Cerebellar nuclear complex (tissue), 1 donor: ENCODE measurements at places on chromosomes 13 and 19.

DNA sequence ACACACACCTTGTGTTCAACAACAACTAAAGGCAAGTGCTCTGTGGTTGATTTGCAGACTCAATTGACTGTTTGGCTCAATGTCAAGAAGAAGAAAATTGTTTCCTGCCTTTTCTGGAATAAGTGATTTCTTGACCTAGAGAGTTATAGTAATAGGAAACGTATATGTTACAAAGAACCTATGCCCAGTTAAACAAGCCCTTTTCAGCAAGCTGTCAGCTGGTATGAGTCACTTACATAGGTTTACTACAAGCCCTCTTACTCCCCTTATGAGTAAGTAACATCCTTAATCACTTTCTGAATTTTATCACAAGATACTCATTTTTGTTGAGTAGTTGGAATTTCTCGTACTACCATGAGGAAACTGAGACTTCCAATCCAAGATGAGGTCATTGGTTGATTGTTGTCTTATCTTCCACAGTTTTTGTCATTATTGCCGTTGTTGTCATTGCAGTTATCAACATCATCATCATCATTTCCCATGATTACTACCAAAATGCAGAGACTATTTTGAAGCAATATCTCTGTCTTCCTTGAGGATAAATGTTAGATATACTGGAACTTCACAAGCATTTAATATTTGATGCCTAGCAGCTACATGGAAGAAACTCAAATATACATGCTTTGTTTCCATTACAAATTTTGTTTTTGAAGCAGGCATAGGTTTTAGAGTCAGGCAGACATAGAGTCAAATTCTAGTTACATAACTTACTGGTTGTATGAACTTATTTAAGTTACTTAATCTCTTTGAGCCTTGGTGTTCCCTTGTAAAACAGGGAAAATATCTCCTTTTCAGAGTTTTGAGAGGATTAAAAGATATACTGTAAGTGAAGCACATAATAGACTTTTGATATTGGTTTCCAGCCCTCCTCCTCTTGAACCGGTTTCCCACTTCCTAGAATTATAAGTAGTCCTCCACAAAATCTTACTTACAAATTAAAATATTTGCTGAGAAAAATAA, 106.0 kb downstream of the RAP2A start:
- no peak for DNase-seq

DNA sequence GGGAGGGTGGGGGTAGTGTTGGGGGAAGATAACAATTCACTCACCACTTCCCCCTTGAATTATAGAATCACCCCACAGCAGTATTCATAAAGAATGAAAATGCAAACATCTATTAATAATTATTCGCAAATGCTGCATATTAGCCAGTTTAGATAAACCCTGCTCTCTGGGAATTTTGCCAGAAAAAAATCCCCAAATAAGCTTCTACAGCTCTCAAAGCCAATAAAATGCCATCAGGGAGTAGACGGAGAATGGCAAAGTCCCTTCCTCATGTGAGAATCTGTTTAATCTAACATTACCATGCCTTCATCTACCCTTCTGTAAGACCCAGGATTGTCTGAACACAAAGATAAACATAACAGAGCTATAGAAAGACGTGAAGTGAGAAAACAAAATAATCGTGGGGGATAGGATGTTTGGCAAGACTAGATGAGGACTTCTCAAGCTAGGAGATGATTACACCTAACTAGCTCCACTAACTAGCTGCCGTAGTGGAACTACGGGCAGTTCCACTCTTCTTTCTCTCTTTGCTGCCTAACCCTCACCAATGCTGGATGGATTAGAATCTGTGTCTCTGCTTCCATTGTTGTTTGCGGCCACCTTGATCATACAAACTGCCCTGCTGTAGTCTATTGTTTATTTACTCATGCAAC, 32.4 kb upstream of the CACNA1A start:
- no peak for DNase-seq

GRCh38 chr13:42907745-42908144, 84.3 kb downstream of the EPSTI1 start:
- DNase-seq: no peak

DNA sequence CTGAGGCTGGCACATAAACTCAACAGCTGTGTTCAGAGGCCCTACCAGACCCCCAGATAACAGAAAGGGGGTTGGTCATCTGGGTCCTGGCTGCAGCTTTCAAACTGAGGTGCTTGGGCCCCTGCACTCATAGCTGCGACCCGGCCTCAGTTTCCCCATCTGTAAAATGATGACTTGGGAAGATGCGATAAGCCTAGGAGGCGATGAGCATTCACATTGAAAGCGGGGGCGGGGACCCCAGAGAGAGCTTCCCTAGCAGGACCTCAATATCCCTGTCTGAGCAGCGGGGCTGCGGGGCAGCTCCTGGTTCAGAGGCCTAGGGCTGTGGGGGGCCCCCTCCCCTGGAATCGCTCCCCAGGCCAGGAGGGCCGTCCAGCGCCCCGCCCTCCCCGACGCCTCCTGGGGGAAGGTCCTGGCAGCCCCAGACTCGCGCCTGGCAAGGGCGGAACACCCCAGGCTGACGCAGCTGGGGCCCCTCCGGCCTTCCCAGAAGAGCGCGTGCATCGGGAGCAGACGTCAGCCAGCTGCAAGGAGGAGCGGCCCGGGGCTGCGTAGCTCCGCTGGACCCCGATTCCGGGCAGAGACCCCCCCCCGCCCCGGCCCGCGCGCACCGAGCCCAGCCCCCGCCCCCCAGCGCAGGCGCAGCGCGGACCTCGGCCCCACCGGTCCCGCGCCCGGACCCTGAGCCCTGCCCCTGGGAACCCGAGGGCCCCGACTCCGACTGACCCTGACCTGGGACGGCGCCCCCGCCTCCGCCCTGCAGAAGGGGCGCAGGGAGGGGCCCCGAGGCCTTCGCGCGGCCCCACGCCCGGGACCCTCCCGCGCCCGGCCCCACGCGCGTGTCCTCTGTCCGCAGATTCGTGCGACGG, 3.5 kb downstream of the FSTL3 start:
- no peak for DNase-seq

DNA sequence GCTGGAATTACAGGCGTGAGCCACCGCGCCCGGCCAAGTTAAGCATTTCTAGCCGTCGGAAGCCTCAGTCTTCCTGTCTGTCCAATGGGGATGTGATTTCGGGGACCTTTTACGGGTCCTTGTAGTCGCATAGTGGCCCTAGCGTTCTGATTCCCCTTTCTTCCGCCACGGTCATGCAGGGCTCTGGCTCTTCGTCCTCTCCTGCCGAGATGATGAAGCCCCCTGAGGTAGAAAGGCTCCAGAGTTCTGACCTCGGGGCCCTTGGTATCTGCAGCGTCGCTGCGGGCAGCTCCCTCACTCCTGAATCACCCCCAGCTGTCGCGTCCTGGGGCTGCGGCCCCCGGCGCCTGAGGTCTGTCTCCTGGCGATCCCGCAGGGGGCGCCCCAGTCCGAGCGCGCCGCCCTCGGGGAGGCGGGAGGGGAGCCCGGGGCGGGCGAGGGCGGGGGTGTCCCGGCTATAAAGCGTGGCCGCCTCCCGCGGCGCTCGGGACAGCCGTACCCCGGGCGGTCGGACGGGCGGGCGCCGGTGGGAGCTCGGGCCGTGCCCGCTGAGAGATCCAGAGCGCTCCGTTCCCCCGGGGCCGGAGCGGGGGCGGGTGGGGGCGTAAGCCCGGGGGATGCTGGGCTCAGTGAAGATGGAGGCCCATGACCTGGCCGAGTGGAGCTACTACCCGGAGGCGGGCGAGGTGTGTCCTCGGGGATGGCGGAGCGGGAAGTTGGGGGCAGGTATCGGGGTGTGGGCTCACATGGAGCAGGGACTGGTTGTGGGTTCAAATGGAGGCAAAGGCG, at the start of gene FOXA3:
Gene FOXA3, plus strand, starts transcription at position 487 of the 789 bp plus-strand sequence. Its CDS starts 131 bp downstream, at position 618.
- DNase-seq: no peak

GRCh38 chr19:5827342-5827890, 12.1 kb downstream of the FUT6 start:
- no peak for DNase-seq

DNA sequence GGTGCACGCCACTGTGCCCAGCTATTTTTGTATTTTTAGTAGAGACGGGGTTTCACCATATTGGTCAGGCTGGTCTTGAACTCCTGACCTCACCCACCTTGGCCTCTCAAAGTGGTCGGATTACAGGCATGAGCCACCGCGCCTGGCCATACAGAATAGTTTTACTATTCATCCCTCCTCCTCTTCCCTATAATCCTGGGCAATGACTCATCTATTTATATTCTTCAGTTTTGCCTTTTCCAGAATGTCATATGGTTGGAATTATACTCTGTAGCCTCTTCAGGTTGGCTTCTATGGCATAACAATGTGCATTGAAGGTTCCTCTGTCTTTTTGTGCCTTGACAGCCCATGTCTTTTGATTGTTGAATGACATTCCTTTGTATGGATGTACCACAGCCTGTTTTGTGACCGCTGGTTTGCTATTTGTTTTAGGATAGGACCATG, 22.2 kb upstream of the LRP3 start:
- no peak for DNase-seq
